ENCODE measurements at places on chromosomes 16 and 17. TPM values are rescaled to one million over a fixed set of nuclear protein-coding genes. Genes with fewer than 3 reads are reported as not detected.

- DNase-seq, result no peak
Measured at GRCh38 chr16:31357324-31358109, 2.5 kb downstream of the ITGAX start.

The FAM20A gene
- 11.9 TPM for polyA plus RNA-seq

The CES3 gene
- 4.1 TPM for polyA plus RNA-seq

DNA sequence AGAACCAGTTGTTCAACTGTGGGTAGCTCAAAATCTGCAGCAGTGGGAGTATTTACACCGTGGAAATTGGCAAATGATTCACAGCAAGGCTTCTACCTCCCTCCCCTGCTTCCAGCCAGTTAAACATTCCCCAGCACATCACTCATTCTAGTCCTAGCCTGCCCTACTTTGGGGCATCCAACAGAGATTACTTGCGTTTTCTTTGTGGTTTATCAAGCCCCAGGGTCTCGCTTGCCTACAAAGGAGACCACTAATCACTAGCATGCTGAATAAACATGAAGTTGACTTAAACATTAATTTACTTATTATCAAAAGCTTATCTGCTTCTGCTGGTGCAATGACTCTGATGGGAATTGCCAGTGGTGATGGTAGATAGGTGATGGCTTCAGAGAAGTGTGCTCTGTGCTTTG lies 94.5 kb downstream of the MARF1 start:
- no peak for DNase-seq

The PRSS8 gene
- 54.4 TPM for polyA plus RNA-seq

GRCh38 chr16:27759967-27760788 lies 210.2 kb downstream of the KATNIP start:
- no peak for DNase-seq

All from left kidney (tissue), 8 donors.